CD4-positive, alpha-beta T cell treated with Interleukin-6 at 100 ng/mL for 8 hours (primary cell): ENCODE measurements at places on chromosomes 11 and 22.

DNA sequence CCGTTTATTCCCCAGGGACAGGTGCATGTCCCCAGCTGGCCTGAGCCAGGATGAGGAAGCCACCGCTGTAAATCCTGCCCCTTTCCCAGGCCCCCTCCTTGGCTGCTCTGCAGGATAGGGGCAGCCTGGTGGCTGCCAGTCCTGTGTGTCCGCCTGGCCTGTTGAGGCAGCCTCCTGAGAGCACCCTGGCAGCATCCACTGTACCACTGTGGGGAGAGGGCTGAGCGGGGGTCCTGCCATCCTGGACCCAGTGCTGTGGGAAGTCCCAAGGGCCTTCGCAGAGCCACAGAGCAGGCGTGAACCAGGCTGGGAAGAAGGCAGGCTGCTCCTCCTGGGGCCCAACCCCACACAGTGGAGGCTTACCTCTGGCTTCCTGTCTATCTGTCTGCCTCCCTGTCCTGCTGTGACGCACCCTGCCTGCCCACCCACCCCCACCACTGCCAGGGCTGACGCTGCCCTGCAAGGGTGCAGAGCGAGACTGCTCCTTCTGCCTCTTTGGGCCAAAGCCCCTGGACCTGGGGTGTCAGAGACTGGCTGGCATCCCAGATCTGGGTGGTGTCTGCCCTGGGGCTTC is 8.4 kb downstream of the KCTD17 start:
- DNase-seq: no peak

DNA sequence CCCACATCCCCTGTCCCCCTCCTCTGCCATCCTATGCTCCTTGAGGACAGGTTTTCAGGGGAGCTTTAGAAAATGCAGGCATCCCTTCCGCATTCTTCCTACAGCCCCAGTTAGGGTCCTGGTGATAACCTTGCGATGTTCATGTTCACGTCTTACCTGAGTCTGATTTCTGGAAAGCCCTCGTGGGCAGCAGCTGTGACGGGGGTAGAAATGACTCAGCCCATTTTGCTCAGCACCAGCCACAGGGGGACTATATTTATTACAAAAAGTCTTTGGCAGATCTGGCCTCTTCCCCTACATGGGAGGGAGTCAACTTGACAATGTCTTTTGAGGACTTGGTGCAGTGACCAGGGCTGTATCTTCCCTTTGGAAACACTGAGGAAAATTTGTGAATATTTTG is 12.3 kb downstream of the PKNOX2 start:
- DNase-seq: no peak

GRCh38 chr11:61266602-61267001 is 25.6 kb downstream of the PGA5 start:
- DNase-seq: no peak

- no peak for DNase-seq
Observed at GRCh38 chr11:69301455-69302401, 7.8 kb downstream of the MYEOV start.

DNA sequence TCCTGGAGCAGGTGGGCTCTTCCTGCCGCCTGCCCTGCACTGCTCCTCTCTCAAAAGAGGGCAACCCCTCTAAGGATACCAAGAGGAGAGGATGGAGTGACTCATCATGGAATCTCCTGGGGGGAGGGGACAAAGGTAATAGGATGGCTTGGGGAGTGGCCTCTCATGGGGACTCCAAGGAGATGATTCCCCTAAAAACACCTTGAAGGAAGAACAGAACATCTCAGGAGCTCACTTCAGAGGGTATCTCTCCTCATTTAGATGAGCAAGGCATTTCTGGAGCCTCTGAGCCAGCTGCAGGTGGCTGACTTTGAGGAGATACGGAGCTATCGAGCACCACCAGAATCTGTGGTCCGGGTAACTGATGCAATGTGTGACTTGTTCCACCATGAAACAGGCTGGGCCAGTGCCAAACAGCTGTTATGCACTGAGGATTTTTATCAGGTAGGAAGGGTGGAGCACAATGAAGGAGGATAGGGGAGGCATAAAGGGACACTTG is 40.2 kb downstream of the RRP8 start:
- DNase-seq: no peak

GRCh38 chr22:25216230-25216629 is 3.2 kb upstream of the CRYBB2 start:
- no peak for DNase-seq

GRCh38 chr22:24059121-24059520 is 48.0 kb downstream of the CABIN1 start:
- no peak for DNase-seq

DNA sequence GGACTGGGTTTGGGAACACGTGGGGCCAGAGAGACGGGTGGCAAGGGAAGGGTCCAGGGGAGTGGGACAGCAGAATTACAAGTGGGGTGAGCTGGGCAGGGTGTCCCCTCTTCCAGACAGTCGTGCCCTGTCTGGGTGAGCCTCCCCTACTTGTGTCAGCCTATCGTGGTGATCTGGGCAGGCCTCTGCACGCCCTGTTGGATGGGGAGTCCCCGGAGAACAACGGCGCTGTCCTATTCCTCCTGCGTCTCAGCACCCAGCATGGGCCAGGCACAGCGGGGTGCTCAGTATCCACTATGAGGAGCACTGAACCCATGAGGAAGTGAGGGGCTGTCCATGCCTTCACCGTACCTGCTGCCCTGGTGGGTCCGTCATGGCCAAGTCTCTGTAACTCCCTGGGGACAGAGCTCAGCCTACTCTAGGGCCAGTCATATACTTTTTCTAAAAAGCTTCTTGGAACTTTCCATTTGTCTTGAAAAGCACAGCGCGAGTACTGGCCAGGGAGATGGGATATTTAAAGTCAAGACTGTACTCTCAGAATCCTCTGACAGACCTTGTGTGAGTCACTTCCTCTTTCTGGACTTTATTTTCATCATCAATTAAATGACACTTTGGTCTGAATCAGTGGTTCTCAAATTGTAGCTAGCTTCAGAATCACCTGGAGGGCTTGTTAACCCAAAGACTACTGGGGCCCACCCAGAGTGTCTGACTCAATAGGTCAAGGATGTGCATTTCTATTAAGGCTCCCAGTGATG is 81.7 kb upstream of the NECTIN1 start:
- no peak for DNase-seq

DNA sequence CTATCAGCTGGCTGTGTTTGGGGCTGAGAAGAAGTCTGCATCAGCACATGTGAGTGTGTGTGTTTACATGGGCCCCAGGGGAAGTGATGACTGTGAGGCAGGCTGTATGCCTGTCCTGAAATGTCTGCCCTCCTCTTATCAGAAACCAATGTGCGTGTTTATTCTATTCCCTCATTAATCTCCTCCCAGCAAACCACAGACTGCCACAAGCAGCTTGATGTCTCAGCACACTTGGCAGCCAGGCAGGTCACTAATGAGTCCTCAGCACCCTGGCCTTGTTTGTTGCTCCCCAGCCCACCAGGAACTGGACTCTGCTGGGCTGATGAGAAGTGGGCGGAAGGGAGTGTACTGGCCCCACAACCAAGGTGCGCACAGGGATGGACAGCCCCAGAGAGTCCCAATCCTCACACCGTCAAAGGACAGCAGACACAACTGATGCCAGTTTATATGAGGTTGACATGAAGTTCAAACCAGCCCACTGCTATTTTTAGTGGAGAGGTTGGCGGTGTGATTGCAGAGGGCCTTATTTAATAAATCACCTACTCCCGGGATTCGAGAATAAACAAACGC is 225.8 kb downstream of the ETS1 start:
- DNase-seq: peak; percentile 28

- no peak for DNase-seq
Observed at GRCh38 chr11:2088284-2088683, 50.9 kb downstream of the IGF2 start.

- no peak for DNase-seq
Observed at GRCh38 chr22:41512421-41513194, 31.7 kb downstream of the POLR3H start.
